ENCODE measurements at places on chromosomes 4 and X. TPM values are rescaled to one million over a fixed set of nuclear protein-coding genes. Genes with fewer than 3 reads are reported as not detected.

DCAF12L2 gene
- 1.9 TPM for polyA plus RNA-seq

ADH7 gene
- polyA plus RNA-seq, result not detected

AFF2 gene
- polyA plus RNA-seq, result 2.0 TPM

NAA11 gene
- not detected for polyA plus RNA-seq

FAM241A gene
- 0.13 TPM for polyA plus RNA-seq

IL13RA1 gene
- polyA plus RNA-seq, result 1.7 TPM

ANXA10 gene
- not detected for polyA plus RNA-seq

PDK3 gene
- 22.5 TPM for polyA plus RNA-seq

ASB9 gene
- 0.64 TPM for polyA plus RNA-seq

GRCh38 chrX:112641449-112641848 lies 38.3 kb downstream of the LHFPL1 start:
- DNase-seq, result no peak

GRCh38 chr4:26788341-26788733 lies 72.3 kb upstream of the STIM2 start:
- no peak for DNase-seq

GRCh38 chr4:184514121-184514988 lies 40.0 kb upstream of the IRF2 start:
- DNase-seq, result no peak

DNA sequence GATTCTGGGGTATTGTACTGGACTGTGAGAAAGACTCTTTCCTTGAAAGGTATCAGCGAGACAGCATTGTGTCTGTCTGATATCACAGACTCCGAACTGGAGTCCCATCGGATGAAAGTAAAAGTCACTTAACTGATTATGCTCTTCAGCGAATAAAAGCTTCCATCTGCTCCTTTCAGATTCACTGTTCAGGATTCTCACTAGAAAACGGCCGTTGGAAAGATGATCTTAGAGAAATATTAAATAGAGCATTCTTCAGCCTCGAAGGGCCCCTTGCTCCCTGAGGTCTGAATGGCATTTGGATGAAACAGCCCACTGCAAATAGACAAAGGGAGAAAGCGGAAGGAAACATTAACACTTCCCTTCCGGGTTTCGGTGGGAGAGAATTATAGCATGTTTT lies 416.2 kb upstream of the PRKX start:
- DNase-seq, result no peak

DNA sequence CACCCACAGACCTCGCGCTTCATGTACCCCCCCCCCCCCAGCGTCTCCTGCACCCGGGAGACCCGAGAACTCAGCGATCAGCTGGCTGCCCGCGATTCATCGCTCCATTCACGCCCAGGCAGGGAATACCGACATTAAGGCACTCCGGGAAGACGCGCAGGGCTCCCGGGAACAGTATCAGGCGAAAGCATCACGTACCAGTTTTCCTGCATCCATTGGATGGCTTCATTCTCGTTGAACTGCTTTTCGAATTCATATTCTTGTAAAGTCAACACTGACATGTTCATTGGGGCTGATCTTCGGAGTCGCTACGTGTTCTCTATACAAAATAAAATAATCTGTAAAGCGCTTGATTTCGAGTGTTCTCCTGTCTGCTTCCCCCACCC lies 373 bp downstream of the ELOVL6 start:
- no peak for DNase-seq

DNA sequence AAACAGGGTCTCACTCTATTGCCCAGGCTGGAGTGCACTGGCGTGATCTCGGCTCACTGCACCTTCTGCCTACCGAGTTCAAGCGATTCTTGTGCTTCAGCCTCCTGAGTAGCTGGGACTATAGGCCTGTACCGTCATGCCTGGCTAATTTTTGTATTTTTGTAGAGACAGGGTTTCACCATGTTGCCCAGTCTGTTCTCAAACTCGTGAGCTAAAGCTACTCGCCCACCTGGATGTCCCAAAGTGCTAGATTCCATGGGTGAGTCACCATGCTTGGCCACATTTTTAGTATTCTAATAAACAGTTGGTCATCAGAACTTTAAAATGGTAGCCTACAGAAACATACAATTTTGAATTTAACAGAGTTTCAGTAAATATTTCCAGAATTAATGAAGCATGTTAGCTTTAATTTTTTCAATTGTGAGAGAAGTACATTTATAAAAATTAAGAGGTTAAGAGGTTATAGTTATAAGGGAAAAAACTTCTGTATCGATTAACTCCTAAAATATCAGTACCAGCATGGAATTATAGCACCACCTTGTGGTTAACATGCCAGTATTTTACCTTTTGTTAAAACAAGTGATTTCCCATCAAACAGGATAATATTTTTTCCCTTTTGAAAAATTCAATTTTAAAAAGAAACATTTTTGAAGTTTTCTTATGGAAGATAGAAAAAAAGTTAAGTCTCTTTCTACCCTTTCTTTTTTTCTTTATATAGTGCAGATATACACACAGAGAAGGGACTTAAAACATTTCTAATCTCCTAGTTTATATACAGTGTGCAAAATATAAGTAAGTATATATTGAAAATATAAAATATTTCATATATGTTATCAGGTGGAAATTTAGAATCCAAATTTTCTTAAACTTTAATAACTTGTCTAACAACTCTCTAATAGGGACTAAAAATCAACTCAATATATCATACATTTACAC lies 35.4 kb downstream of the CEP44 start:
- no peak for DNase-seq

- DNase-seq, result no peak
Measured at GRCh38 chr4:121885115-121885514, 14.8 kb upstream of the BBS7 start.

DNA sequence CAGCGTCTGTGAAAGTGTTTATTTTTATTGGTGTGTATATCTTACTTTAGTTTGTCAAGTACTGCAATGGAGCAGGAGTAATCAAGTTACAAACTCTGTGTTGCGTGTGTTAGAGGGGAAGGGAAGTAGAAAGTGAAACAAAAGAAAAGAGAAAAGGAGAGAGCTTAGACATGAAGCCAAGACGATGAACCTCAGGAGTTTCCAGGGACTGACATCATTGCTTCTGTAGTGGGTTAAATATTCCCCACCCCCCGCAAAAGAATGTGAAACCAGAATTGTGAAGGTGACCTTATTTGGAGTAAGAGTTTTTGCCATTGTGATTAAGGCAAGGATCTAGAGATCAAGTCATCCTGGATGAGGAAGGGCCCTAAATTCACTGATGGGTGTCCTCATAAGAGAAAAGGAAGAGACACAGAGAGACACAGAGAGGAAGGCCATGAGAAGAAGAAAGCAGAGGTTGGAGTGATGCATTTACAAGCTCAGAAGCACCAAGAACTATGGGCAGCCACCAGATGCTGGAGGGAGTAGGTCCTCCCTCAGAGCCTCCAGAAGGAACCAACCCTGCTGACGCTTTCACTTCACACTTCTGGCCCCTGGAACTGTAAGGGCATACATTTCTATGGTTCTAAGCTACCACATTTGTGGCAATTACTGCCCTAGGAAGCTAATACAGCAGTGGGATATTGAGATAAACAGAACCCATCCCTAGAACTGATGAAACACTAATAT lies 173.6 kb upstream of the SFRP2 start:
- no peak for DNase-seq

DNA sequence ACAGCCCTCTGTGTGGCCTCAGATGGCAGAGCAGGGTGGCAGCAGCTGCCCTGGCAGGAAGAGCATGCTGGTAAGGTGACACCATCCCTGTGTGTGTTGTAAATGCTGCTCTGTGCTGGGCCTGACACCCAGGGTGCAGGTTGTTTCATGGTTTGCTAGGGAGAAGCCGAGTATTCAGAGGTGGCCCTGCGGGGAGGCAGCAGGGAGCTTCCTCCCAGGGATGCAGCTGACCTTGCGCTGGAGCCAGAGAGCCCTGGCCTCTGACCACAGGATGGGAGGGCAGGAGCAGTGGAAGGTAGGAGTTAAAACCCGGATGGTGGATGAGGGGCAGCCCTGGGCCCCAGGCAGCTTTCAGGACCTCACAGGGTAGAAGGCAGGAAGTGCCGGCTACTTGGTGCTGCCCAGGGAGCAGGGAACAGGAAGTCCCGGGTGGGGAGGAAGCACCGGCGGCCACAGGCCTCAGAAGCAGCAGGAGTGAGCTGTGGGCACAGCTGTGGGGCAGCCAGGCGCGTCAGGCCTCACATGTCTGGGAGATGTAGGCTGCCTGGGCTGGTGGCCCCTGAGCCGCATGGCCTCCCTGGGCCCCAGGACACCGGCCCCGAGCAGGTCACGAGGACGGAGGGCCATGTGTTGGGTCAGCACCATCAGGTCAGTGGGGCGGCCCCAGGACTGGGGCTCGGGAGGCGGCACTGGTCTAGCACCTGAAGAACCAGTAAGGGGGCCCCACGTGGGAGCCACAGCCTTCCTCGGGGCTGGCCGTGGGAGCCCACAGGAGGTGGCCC lies 19.1 kb downstream of the SH3BP2 start:
- DNase-seq, result no peak

DNA sequence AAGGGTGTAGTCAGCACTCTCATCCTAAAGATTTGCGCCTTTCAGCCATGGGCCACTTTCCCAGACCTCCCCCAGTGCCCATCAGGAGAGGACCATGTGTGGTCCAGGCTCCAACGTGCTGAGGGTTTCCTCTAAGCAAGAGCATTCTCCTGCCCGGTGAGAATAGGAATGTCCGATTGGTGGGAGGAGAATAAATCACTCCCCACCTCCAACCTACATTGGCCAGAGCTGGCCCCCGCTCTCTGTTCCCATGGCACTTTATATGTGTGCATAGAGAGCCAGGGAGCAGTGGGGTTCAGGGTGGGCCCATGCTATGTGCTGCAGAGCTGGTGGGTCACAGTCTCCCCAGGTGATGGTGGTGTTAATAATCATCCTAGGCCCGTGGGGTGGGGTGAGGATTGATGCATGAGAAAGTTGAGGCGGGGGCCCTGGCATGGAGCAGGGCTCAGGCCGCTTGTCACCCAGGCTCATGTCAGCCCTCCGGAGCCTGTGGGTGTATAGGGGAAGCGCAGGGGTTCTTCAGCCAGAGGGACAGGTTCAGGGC lies 6.8 kb upstream of the SORCS2 start:
- no peak for DNase-seq

DNA sequence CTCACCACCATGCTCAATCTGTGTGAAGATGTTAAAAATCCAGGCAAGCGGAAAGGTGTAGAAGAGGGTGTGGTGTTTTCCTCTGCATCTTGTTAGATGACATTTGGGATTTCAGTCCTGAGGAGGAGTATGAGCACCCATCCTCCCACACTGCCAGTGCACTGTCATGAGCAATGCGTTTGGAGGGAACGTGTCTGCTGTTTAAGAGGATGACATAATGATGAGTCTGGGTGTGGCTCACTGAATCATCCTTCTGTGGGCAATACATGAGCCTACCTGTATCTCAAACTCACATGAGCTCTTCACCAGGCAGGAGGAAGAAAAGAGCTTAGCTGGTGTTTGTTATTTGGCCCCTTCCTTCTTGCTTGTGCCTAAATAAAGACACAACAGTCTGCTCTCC lies 67.9 kb upstream of the ARX start:
- DNase-seq, result no peak

GRCh38 chrX:50618788-50619558 lies 148.3 kb upstream of the DGKK start:
- DNase-seq, result no peak

DNA sequence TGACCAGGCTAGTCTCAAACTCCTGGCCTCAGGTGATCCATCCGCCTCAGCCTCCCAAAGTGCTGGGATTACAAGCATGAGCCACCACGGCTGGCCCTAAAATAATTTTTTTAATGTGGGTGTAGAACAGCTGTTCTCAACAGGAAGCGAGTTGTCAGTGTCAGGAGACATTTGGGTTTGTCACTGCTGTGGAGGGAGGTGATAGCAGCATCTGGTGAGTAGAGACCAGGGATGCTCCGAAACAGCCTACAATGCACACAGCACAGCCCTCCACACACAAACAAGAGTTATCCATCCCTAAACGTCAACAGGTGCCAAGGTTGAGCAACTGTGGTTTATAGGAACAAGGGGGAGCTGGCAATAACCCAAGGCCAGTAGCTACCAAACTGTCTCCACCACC lies 243.4 kb upstream of the STS start:
- DNase-seq, result no peak

DNA sequence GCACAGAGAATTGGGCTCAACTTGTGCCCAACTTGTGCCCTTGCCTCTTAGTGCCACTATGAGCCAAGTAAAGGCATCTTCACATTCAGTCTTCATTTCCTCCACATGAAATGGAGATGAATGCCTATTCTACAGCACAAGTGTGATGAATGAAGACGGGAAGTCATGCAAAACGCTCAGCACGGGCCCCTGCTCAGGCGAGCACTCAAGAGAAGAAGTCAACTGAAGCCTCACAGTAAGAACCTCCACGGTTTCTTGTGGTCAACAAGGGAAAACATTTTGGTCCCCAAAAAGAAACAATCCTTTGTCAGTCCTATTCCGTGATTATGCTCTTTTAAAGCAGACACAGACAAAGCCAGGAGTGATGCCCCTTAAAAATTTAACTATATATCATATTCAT lies 87.0 kb downstream of the IRF2 start:
- no peak for DNase-seq

- DNase-seq, result no peak
Measured at GRCh38 chr4:20378181-20378580, 126.5 kb downstream of the SLIT2 start.

- no peak for DNase-seq
Measured at GRCh38 chr4:164027805-164028204, 533.3 kb downstream of the TMA16 start.

DNA sequence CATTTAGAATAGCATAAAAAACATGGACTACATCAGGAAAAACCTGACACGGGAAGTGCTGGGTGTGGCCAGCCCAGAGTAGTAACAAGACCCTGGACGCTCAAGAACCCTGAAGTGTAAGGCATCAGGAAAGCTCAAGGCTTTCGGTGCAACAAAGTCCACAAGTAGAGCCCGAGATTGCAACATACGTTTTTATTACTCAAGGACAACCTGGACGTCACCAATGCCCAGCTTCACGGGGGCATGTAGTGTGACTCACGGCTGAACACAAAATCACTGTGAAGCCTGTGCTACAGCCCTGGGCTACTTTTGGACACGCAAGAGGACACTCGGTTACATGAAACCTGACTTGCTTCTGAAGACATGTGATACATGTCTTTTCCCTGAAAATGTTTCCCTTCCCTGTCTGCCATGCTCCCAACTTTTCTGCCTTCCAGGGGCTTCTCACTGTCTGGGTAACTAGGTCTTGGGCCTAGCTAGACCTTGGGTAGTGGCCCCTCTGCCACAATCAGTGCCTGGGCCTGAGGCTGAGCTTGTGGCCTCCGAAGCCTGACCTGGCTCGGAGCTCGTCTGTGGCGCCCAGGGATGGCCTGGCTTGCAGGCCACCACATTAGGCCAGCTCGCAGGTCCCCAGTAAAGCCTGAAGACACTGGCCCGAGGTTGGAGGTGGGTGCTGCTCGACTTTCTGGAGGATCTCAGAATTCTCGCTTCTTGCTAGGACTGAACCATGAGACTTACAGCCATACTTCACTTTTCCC lies 9.2 kb downstream of the IRAK1 start:
- no peak for DNase-seq

- no peak for DNase-seq
Measured at GRCh38 chr4:89306486-89307177, 968 bp downstream of the GPRIN3 start.

DNA sequence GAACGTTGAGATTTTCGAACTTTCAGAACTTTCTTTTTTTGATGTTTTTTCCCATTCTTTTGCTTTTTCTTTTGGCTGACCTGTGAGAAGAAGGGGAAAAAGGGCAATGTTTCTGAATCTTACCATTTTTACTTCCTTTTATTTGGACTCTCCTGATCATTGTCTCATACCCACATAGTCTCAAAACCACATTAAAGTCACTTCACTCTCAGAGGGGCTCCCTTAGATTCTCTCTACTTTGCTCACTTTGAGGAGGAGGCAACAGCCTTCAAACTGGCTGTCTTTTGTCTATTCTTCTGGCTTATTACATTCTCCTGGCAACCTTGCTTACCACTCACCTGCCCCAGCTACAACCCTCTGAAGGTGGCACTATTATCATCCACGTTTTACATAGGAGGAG lies 3.7 kb downstream of the CXCL9 start:
- no peak for DNase-seq

Data from H1 (cell line).